Activated T-cell treated with anti-CD3 and anti-CD28 coated beads, Interleukin-2, amount 50 U/mL, for 4 hours (primary cell): ENCODE measurements at places on chromosomes 4 and X. TPM values are rescaled to one million over a fixed set of nuclear protein-coding genes. Genes with fewer than 3 reads are reported as not detected.

The NOX1 gene
- not detected for total RNA-seq

The STPG2 gene
- not detected for total RNA-seq

The LINC00632 gene
- total RNA-seq, result 0.38 TPM

The CXCL8 gene
- 2.5 TPM for total RNA-seq

The CRMP1 gene
- not detected for total RNA-seq

The HAUS3 gene
- 20.6 TPM for total RNA-seq

The LDB2 gene
- not detected for total RNA-seq

The TRMT44 gene
- 41.0 TPM for total RNA-seq

The CCNA2 gene
- 14.7 TPM for total RNA-seq

The RHOXF2B gene
- total RNA-seq, result 0.13 TPM

The ZMAT1 gene
- 1.1 TPM for total RNA-seq

The VCX3A gene
- not detected for total RNA-seq

The FAM184B gene
- not detected for total RNA-seq

The SSX3 gene
- not detected for total RNA-seq

The MAGEE2 gene
- total RNA-seq, result not detected

The GATA1 gene
- total RNA-seq, result 0.33 TPM

The CITED1 gene
- not detected for total RNA-seq

The HSD17B10 gene
- 188 TPM for total RNA-seq

The ABCG2 gene
- 0.71 TPM for total RNA-seq

The RAB33A gene
- total RNA-seq, result 13.6 TPM

The EGF gene
- total RNA-seq, result 0.48 TPM

The TMEM156 gene
- 5.3 TPM for total RNA-seq

The RBM47 gene
- 1.1 TPM for total RNA-seq

The PRRG3 gene
- total RNA-seq, result not detected

The ZFP42 gene
- not detected for total RNA-seq

The CXorf49 gene
- total RNA-seq, result not detected

The TEX11 gene
- 0.13 TPM for total RNA-seq

The SLC16A2 gene
- total RNA-seq, result 0.42 TPM

The CLCN4 gene
- 0.35 TPM for total RNA-seq

The PRKG2 gene
- total RNA-seq, result 0.05 TPM

The REPS2 gene
- 0.03 TPM for total RNA-seq

The BST1 gene
- total RNA-seq, result not detected

The VEGFD gene
- not detected for total RNA-seq

The CC2D2A gene
- total RNA-seq, result not detected

The MSX1 gene
- total RNA-seq, result 0.14 TPM

The VCX gene
- total RNA-seq, result not detected

The CXorf65 gene
- total RNA-seq, result 6.6 TPM

The TCEAL7 gene
- total RNA-seq, result not detected

The PPP4R3C gene
- total RNA-seq, result not detected

The AFAP1 gene
- total RNA-seq, result 13.1 TPM
